ENCODE measurements at places on chromosomes 4 and X.
A peak's percentile ranks its signal among the peaks of the same experiment; 100 is the strongest.

- H3K27ac ChIP-seq = no peak overlapping the region
- no peak overlapping the region for H3K4me3 ChIP-seq
- no peaks in the 10 kb centered on the region for H3K27me3 ChIP-seq
- H3K4me1 ChIP-seq = no peaks in the 10 kb centered on the region
- DNase-seq = peak; percentile 84
- H3K36me3 ChIP-seq = no peaks in the 10 kb centered on the region
Observed at GRCh38 chr4:180664766-180665368, 1578.3 kb upstream of the TENM3 start.

DNA sequence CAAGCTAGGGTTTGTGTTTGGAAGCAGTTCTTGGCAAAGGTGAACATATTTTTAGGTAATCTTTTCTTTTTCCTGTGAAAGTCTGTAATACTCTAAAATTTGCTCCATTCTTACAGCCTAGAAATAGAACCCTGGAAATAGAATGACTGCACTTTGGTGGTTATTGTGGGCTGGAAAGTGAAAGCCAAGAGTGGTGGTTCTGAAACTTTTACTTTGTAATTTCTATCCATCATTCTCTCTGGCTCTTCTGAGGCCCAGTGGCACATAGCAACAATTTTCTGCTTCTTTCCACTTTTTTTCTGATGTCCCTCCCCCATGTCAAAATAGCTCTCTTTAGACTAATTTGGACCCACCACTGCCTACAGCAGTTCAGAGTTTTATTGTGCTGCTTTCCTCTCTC lies 300.4 kb upstream of the RPS6KA3 start:
- H3K27ac ChIP-seq = no peak overlapping the region
- H3K4me1 ChIP-seq = no peaks in the 10 kb centered on the region
- H3K36me3 ChIP-seq = no peaks in the 10 kb centered on the region
- H3K27me3 ChIP-seq = peaks cover 2% of the 10 kb centered on the region

- no peaks in the 10 kb centered on the region for H3K4me1 ChIP-seq
- H3K27me3 ChIP-seq = no peaks in the 10 kb centered on the region
- no peak overlapping the region for H3K4me3 ChIP-seq
- DNase-seq = no peak
- no peaks in the 10 kb centered on the region for H3K36me3 ChIP-seq
Observed at GRCh38 chrX:8005678-8006347, 78.6 kb upstream of the PNPLA4 start.

DNA sequence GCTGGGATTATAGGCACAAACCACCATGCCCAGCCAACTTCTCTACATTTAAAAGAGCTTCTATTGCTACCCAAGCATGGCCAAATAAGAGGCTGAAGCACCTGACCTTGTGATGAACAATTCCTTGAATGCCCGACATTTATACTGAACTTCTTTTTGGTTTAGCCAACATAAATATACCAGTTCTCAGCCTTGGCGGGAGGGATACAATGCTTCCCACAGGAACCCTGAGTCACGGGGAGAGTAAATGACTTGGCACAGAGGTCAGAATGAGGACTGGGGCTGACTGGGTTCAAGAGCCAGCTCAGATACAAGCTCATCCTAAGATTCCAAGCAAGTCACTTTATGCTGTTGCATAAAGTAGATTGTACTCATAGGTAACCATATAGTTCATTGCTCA lies 6.1 kb downstream of the HOPX start:
- H3K36me3 ChIP-seq = no peaks in the 10 kb centered on the region
- H3K4me1 ChIP-seq = no peaks in the 10 kb centered on the region
- DNase-seq = no peak
- no peaks in the 10 kb centered on the region for H3K27me3 ChIP-seq
- no peak overlapping the region for H3K27ac ChIP-seq

GRCh38 chrX:55452833-55453124 lies 852 bp downstream of the MAGEH1 start:
- no peaks in the 10 kb centered on the region for H3K27me3 ChIP-seq
- no peak overlapping the region for H3K27ac ChIP-seq
- peaks cover 11% of the 10 kb centered on the region for H3K4me1 ChIP-seq
- H3K4me3 ChIP-seq = peak overlapping the region; percentile 55

- no peak for DNase-seq
- H3K36me3 ChIP-seq = no peaks in the 10 kb centered on the region
- H3K27ac ChIP-seq = no peak overlapping the region
- no peaks in the 10 kb centered on the region for H3K27me3 ChIP-seq
- no peak overlapping the region for H3K4me3 ChIP-seq
Observed at GRCh38 chrX:14476205-14476604, 53.1 kb upstream of the GLRA2 start.

DNA sequence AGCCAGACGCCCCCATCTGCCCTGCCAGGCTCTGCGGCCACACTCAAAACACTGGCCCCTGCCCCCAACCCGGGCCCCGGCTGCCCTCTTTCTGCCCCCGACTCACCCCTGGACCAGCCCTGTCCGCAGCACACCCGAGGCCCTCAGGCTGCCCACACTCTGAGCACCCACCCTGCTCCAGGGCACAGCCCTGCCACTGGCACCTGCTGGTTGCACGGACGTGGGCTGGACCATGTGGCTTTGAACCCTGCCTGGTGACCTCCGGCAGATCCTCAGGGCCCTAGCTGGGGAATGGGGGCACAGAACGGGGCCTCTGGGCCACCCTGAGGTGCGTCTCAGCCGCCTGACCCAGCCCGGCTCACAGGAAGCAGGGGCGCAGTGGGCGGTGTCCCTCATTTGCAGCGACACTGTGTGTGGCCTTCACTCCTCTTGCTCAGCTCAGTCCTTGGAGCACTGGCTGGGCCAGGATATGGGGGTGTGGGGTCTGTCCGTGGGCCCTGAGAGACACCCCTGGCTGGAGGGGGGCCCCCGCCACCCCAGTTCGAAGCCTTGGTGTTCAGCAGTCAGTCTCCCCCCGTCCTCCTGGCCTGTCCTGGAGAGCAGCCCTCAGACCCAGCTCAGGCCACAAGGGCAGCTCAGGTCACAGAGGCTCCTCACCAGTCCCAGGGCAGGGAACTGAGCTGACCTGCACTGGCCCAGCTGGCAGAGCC lies 73.2 kb downstream of the FAM53A start:
- no peaks in the 10 kb centered on the region for H3K27me3 ChIP-seq
- DNase-seq = no peak
- no peaks in the 10 kb centered on the region for H3K4me1 ChIP-seq
- H3K4me3 ChIP-seq = no peak overlapping the region
- H3K27ac ChIP-seq = no peak overlapping the region
- H3K36me3 ChIP-seq = no peaks in the 10 kb centered on the region

- H3K27me3 ChIP-seq = no peaks in the 10 kb centered on the region
- no peaks in the 10 kb centered on the region for H3K36me3 ChIP-seq
- peak; percentile 77 for DNase-seq
- no peaks in the 10 kb centered on the region for H3K4me1 ChIP-seq
Observed at GRCh38 chr4:2432991-2433530, 14.3 kb downstream of the CFAP99 start.

- peaks cover 14% of the 10 kb centered on the region for H3K4me1 ChIP-seq
- H3K4me3 ChIP-seq = no peak overlapping the region
- no peak overlapping the region for H3K27ac ChIP-seq
- no peaks in the 10 kb centered on the region for H3K36me3 ChIP-seq
Observed at GRCh38 chr4:168796362-168797106, 213.5 kb downstream of the CBR4 start.

DNA sequence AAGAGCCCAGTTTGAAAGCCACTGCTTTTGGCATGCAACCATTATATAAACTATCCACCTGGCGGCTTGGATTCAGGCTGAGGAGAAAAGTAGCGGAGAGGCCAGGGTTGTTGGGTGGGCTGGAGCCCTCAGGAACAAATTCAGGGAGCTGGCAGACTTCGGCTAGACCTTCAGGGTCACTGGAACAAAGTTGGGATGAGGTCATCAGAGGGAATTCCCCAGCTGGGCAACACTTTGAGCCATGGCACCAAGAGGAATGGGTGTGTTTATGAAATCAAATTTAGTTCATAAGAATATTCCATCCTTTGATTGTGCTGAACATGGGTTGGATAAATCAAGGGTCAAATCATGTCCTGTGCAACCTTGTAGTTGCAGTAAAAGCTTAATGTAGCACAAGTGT lies 22.0 kb downstream of the MTMR1 start:
- no peak for DNase-seq
- no peak overlapping the region for H3K4me3 ChIP-seq
- no peak overlapping the region for H3K27ac ChIP-seq
- no peaks in the 10 kb centered on the region for H3K27me3 ChIP-seq

- DNase-seq = no peak
- no peak overlapping the region for H3K4me3 ChIP-seq
- H3K36me3 ChIP-seq = no peaks in the 10 kb centered on the region
- H3K27me3 ChIP-seq = no peaks in the 10 kb centered on the region
- H3K27ac ChIP-seq = no peak overlapping the region
- H3K4me1 ChIP-seq = no peaks in the 10 kb centered on the region
Observed at GRCh38 chrX:20032201-20032600, 41.3 kb upstream of the BCLAF3 start.

GRCh38 chr4:178344096-178344495 lies 901.9 kb upstream of the AGA start:
- no peaks in the 10 kb centered on the region for H3K4me1 ChIP-seq
- DNase-seq = no peak
- no peaks in the 10 kb centered on the region for H3K27me3 ChIP-seq
- no peak overlapping the region for H3K27ac ChIP-seq
- H3K4me3 ChIP-seq = no peak overlapping the region

GRCh38 chrX:132493095-132493494 lies 4.3 kb upstream of the MBNL3 start:
- H3K36me3 ChIP-seq = no peaks in the 10 kb centered on the region
- H3K27ac ChIP-seq = no peak overlapping the region
- H3K4me1 ChIP-seq = no peaks in the 10 kb centered on the region
- DNase-seq = no peak

GRCh38 chr4:81366779-81367178 lies 104.9 kb downstream of the RASGEF1B start:
- no peaks in the 10 kb centered on the region for H3K36me3 ChIP-seq
- no peak overlapping the region for H3K27ac ChIP-seq
- no peaks in the 10 kb centered on the region for H3K4me1 ChIP-seq

GRCh38 chr4:172245516-172245915 lies 432.3 kb downstream of the GALNTL6 start:
- H3K27me3 ChIP-seq = no peaks in the 10 kb centered on the region
- H3K4me3 ChIP-seq = no peak overlapping the region
- no peaks in the 10 kb centered on the region for H3K4me1 ChIP-seq
- H3K36me3 ChIP-seq = no peaks in the 10 kb centered on the region

- H3K4me3 ChIP-seq = no peak overlapping the region
- H3K4me1 ChIP-seq = no peaks in the 10 kb centered on the region
- no peaks in the 10 kb centered on the region for H3K27me3 ChIP-seq
- DNase-seq = no peak
- no peak overlapping the region for H3K27ac ChIP-seq
Observed at GRCh38 chr4:152735906-152736305, 43.6 kb downstream of the TIGD4 start.

- H3K27me3 ChIP-seq = no peaks in the 10 kb centered on the region
- H3K4me1 ChIP-seq = peaks cover 14% of the 10 kb centered on the region
- H3K4me3 ChIP-seq = peak within 1 kb of the TSS; percentile 73
Observed at GRCh38 chr4:184825896-184826690, at the start of gene ACSL1. Gene ACSL1, minus strand, starts transcription at chr4:184825968. Its CDS starts 22,454 bp downstream, at chr4:184803514.

DNA sequence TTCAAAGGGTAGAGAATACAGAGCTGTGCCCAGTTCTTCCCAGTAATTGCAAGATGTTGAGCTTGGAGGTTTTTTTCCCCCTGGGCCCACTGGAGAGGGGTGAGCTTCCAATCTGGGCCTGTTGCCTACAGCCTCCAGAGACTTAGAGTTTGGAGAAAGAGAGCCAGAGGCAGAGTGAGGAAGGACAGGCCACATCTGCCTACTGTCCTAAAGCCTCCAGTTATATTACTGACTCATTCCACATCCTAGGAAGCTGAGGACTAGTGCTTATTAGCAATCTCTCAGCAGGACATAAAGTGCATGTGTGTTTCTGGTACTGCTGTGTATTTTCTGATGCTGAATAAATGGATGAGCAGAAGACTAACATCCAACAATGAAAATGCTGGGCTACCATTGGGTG lies 181.0 kb upstream of the MAMLD1 start:
- no peak overlapping the region for H3K4me3 ChIP-seq
- no peak for DNase-seq
- no peaks in the 10 kb centered on the region for H3K27me3 ChIP-seq
- no peaks in the 10 kb centered on the region for H3K4me1 ChIP-seq
- H3K36me3 ChIP-seq = no peaks in the 10 kb centered on the region

GRCh38 chr4:154164931-154165839 lies 326.4 kb downstream of the DCHS2 start:
- no peaks in the 10 kb centered on the region for H3K4me1 ChIP-seq
- H3K27ac ChIP-seq = no peak overlapping the region
- H3K4me3 ChIP-seq = no peak overlapping the region
- H3K27me3 ChIP-seq = no peaks in the 10 kb centered on the region
- no peak for DNase-seq
- no peaks in the 10 kb centered on the region for H3K36me3 ChIP-seq

DNA sequence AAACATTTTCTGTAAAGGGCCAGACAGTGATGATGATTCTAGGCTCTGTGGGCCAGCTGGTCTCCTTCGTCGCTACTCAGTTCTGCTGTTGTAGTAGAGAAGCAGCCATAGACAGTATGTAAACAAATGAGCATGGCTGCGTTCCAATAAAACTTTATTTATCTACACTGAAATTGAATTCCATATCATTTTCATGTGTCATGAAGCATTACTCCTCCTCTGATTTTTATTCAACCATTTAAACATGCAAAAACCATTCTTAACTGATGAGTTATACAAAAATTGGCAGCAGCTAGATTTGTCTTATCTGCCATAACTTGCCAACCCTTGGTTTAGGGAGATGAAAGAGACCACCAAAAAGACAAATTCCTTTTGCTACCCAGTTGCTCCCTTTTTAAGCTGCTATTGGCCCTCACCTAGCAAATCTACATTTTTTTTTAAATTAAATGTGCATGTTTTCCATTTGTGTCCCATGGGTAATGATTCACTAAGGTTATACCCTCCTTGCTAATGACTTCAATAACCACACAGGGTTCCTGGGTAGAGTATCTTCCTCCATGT lies 309.9 kb downstream of the DHX15 start:
- H3K4me1 ChIP-seq = no peaks in the 10 kb centered on the region
- H3K27me3 ChIP-seq = no peaks in the 10 kb centered on the region
- H3K27ac ChIP-seq = no peak overlapping the region
- DNase-seq = no peak

DNA sequence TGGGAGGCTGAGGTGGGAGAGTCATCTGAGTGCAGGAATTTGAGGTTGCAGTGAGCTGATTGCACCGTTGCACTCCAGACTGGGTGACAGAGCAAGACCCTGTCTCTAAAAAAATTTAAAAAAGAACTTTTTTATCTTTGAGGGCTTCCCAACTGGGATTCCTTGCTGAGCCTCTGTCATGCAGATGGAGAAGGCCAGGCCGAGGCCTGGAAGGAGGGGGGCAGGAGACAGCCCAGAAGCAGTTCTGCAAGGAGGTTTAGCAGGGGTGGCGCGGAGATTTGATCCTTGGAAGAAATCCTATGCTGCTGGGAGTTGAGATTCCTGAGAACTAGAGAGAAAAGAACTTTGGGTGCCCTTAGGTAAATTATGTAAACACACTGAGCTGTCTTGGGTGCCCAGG lies 2.5 kb upstream of the ARSD start:
- no peaks in the 10 kb centered on the region for H3K36me3 ChIP-seq
- no peaks in the 10 kb centered on the region for H3K27me3 ChIP-seq
- no peak for DNase-seq
- H3K4me3 ChIP-seq = no peak overlapping the region
- H3K4me1 ChIP-seq = no peaks in the 10 kb centered on the region
